Fibroblast of the aortic adventitia (primary cell): ENCODE measurements at places on chromosomes 12 and 14. TPM values are rescaled to one million over a fixed set of nuclear protein-coding genes. Genes with fewer than 3 reads are reported as not detected.

DNA sequence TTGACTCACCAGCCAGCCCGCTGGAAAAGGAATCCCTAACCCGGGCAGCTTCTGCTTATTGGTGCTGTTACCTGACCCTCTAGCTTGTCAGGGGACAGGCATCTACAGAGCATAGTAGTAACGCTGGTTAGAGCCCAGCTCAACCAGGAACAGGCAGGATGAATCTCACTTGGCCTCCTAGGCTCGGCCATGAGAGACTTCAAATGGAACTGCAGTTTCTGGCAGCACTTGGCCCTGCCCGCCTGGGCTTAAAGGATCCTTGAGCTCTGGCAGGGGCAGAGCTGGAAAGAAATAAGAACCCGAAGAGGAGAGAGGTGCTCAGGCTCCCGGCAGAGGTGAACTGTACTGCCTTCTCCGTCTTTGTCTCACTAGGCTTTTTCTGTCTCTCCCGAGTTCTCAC is 2.3 kb upstream of the LHX5 start:
- DNase-seq = no peak

DNA sequence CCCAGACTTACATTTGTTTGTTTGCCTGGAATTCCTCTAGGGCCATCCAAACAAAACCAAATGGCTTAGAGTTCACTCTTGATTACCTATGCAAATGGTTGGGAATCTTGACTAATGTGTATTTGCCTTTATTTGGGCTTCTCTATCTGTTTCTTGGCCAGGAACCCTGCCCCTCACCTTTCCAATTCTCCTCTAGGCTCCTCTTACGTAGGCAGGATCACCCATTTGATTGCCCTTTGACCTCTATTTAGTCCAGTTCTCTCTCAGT is 123.0 kb upstream of the DYRK2 start:
- no peak for DNase-seq

GRCh38 chr12:64633940-64634337 is 23.6 kb downstream of the RASSF3 start:
- peak; percentile 61 for DNase-seq

DNA sequence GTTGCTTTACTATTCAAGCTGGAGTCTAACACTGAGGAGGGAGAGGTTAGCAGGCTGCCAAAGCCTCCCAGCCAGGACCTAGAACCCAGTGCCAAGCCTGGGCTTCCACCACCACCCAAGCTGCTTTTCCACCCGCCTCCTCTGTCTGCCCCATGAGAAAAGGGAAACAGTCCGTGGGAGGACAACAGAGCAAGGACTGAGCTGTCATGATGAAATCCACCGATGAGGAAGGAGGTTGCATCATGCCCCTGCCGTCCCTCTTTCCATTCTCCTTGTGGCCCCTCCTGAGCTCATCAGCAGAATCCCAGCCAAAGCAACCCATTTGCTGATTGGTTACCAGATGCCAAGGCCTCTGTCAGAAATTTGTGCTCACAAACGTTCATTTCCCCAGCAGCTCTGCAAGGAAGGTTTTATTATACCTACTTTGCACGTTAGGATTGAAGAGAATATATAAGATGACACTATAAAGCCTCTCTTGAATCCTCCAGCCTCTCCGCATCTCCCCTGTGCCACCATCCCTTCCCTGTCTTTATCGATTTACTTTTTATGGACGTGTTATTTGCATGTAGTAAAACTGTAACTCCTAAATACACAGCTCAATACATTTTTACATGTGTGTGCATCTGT is 6.3 kb upstream of the SERPINA1 start:
- DNase-seq = peak; percentile 82

DNA sequence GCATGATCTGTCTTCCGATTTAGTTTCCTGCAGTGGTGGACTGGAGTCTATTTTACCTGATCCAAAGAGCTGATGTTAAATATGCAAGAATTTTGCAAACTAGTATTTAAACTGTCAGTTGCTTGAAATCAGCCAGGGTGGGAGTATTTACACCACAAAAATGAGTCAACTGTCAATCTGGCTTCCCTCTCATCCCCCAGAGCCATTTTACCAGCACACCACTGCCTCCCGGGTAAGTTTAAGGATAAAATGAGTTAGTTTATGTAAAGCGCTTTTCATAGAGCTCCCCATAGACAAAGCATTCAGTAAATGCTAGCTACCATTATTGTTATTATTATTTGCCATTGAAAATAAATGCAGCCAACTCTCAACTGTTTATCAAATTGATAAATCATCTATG is 106.3 kb upstream of the FRMD6 start:
- DNase-seq = no peak

GRCh38 chr14:77378701-77379100 is 1.5 kb downstream of the SAMD15 start:
- no peak for DNase-seq

- DNase-seq = no peak
Observed at GRCh38 chr14:74562515-74563232, 49.4 kb downstream of the LTBP2 start.

DNA sequence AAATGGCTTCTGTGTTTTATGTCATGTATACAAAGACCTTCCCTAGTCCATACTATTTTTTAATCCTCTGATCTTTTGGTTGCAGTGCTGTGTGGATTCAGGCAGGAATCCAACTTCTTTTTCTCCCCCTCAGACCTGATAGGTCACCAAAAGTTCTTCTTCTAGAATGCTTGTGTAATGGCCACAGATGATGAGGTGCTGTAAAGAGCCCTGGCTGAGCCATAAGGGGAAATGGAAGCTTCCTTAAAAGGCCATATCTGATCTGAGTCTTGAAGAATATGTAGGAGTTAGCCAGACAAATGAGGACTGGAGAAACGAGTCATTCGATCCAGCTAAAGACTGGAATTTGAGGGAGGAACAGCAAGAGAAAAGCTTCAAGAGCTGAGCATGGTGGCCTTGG is 353.9 kb downstream of the PCNX1 start:
- DNase-seq = peak; percentile 34

DNA sequence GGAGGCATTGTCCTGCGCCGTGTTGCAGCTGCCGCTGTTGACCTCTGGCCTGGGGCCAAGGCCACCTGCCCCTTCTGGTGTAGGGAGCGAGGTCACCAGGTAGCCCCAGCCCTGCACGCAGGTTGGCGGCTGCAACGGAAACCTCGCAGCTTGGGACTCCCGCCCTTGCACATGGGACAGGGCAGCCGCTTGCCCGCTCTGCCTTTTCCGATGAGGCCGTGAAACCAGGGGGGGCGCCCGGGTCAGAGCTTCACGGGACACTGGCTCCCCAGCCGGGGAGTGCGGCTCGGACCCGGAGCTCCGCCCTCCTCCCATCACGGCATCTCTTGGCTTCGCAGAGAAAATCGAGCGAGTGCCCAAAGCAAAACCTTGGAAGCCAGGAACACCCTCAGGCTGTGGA is 25.4 kb downstream of the DNAH10 start:
- no peak for DNase-seq

DNA sequence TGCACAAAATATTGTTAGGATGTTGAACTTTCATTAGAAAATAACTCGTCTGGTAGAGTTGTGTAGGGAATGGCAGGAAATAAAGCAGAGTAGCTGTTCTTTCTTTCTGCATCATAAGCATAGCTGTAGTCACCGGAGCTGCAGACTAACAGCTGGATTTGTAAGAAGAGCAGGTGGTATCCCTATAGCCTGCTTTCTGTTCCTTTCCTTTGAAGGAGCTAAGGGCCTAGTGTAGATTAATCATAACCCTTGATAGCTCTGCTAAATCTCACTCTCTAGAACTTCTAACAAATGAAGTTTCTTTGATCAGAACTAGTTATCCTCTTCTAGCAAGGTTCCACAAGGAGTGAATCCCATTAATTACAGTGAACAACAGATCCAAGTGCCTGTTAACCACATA is 3.5 kb downstream of the LMO3 start:
- DNase-seq = no peak

DNA sequence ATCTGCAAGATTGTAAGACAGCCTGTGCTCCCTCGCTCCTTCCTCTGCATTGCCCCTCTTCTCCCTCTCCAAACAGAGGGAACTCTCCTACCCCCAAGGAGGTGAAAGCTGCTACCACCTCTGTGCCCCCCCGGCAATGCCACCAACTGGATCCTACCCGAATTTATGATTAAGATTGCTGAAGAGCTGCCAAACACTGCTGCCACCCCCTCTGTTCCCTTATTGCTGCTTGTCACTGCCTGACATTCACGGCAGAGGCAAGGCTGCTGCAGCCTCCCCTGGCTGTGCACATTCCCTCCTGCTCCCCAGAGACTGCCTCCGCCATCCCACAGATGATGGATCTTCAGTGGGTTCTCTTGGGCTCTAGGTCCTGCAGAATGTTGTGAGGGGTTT is 37.4 kb downstream of the DAD1 start:
- no peak for DNase-seq

- no peak for DNase-seq
Observed at GRCh38 chr12:16618256-16618655, 12.3 kb upstream of the LMO3 start.

DNA sequence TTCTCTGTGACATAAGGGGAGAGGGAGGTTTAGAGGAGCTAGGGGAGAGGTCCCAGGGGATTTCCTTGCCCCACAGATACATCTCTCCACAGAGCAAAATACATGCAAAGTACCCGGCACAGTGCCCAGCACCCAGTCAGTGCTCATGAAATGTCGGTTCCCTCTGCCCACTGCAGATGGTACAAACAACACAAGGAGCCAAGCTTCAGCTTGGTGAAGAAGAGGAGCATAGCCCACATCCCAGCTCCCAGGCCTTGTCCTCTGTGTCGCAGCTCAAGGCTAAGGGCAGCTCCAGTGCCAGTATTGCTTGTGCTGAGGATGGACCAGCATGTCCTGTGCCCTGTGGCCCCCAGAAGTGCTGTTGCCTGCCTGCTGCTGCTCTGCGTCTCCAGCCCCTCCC is 35.0 kb upstream of the FKBP4 start:
- no peak for DNase-seq

- no peak for DNase-seq
Observed at GRCh38 chr12:123526542-123527080, 6.9 kb downstream of the RILPL1 start.

DNA sequence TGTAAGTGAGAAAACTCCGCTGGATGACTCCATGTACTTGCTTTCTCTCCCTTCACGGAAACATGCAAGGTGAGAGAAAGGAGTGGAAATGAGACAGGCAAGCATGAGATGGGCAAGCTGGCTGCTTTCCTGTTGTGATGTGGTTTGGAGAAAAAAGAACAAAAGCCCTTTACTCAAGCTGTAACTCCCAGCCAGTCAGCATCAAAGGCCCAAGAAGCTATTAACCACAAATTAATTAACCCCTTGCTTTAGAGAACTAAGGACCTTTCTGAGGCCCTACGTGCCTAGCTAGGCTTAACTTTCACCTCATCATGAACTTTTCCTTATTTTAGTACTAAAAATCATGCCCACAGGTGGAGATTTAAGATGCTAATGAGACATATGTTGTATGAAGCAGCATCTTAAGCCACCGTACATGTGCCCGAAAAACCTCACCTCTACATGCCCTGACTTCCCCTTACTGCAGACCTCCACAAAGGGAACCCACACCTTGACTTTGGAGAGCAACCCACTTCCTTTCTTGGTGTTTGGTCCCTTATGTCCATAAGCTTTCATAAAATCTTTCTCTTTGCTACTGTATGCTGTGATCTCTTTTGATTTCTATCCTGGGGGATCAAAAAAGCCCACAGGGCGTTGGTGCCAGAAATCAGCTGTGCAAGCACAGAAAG is 87.0 kb downstream of the GALNT8 start:
- no peak for DNase-seq

GRCh38 chr14:32412103-32412502 is 83.0 kb downstream of the AKAP6 start:
- no peak for DNase-seq

DNA sequence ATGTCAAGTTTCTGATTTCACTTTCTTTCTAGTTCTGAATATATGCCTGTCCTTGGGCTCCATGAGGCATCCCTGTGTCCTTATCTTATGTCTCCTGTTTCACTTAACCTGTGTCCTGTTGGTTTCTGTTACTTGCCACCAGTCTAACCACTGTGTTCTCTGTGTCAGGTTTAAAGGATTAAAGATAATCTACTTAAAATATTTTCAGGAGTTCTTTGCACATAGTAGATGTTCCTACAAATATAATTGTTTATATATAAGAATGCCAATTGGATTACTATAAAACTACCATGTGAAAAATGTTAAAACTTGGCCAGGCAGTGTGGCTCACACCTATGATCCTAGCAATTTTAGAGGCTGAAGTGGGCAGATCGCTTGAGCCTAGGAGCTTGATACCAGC is 406.4 kb downstream of the CCER1 start:
- no peak for DNase-seq

DNA sequence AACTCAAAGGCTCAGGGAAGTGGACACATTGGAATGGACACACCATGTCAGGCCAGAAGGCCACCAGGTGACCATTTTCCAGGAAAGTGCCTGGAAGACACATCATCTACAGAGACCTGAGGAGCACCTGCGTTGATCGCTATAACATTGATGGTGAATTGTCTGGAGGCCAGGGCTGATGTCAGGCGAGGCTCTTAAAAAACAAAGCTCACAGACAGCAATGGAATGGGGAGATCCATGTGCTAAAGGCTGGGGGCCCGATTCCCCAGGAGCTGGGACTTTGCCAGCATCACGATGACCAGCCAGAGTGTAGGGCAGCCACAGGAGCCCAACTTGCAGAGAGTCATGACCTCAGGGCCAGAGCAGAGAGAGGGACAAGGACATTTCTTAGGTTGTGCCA is 30.3 kb downstream of the DIO3 start:
- DNase-seq = no peak

GRCh38 chr12:7989827-7990491 is 42.6 kb upstream of the FOXJ2 start:
- no peak for DNase-seq

DNA sequence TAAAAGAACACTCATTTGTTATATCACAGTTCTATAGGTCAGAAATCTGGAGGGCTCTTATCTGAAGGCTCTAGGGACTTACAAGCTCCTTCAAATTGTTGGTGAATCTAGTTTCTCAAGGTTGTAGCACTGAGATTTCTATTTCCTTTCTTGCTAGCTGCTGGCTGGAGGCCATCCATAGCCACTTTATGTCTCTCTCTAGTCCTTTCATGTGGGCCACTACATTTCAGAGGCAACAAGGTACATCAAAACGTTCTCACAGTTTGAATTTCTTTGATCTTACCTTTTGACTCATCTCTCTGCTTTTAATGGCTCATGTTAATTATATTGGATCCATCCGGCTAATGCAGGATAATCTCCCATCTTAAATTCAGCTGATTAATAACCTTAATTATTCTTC is 286.8 kb downstream of the DIO2 start:
- DNase-seq = no peak

GRCh38 chr12:114710151-114710550 is 26.2 kb upstream of the TBX3 start:
- DNase-seq = no peak

The RPS6KL1 gene
- total RNA-seq = 0.09 and 1.6 TPM in 2 replicates

The FGF6 gene
- not detected in 2 replicates for total RNA-seq

The DPY19L2 gene
- 2.3 and 7.1 TPM in 2 replicates for total RNA-seq

The EMP1 gene
- 19.1 and 244 TPM in 2 replicates for total RNA-seq

The POTEM gene
- not detected in 2 replicates for total RNA-seq

The PTPN21 gene
- 10.3 and 16.2 TPM in 2 replicates for total RNA-seq

The ACSM4 gene
- not detected in 2 replicates for total RNA-seq

The SLC7A8 gene
- total RNA-seq = 11.7 and 37.5 TPM in 2 replicates

The RD3L gene
- not detected in 2 replicates for total RNA-seq

The CD4 gene
- 1.6 TPM in 1 of 2 replicates, not detected in the other for total RNA-seq

The WIF1 gene
- total RNA-seq = under 0.01 TPM in 1 of 2 replicates, not detected in the other

The KLHL33 gene
- 0.18 and 0.65 TPM in 2 replicates for total RNA-seq
